ENCODE measurements at places on chromosomes 16 and 17.

GRCh38 chr16:82882982-82883835 is 256.4 kb downstream of the CDH13 start:
- no peak for DNase-seq

GRCh38 chr16:85204242-85205010 is 92.2 kb upstream of the CIBAR2 start:
- DNase-seq, result no peak

GRCh38 chr17:35726953-35727460 is 4.4 kb upstream of the RASL10B start:
- no peak for DNase-seq

- DNase-seq, result no peak
Measured at GRCh38 chr17:321386-321941, 31.1 kb downstream of the RPH3AL start.

DNA sequence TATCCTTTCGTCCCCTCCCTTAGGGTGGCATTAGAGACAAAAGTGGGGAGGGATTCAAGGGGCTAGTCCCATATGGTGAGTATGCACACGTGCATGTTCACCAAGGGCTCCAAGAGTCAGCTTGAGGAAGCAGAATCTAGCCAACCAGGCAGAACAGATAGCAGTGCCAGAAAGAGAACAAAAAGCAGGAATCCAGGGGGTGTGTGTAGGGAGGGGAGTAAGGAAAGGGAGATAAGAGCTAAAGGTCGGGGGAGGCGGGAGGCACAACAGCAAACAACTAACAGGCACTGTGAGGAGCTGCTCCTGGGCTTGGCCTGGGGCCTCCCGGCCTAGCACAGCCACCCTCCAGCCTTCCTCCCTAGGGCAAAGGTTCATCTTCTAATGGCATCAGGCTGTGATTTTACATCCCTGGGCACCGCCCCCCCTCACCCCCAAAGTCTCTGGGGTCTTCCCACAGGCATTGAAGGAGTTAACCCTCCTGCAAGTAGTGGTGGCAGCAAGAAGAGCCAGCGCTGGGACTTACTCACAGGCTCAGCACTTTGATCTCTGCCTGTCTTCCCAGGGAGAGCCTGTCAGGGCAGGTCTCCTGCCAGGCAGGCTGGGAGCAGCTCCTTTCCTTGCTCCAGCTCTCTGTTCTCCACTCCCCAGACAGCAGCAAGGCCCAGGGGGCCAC is 12.4 kb upstream of the SUPT4H1 start:
- DNase-seq, result no peak

DNA sequence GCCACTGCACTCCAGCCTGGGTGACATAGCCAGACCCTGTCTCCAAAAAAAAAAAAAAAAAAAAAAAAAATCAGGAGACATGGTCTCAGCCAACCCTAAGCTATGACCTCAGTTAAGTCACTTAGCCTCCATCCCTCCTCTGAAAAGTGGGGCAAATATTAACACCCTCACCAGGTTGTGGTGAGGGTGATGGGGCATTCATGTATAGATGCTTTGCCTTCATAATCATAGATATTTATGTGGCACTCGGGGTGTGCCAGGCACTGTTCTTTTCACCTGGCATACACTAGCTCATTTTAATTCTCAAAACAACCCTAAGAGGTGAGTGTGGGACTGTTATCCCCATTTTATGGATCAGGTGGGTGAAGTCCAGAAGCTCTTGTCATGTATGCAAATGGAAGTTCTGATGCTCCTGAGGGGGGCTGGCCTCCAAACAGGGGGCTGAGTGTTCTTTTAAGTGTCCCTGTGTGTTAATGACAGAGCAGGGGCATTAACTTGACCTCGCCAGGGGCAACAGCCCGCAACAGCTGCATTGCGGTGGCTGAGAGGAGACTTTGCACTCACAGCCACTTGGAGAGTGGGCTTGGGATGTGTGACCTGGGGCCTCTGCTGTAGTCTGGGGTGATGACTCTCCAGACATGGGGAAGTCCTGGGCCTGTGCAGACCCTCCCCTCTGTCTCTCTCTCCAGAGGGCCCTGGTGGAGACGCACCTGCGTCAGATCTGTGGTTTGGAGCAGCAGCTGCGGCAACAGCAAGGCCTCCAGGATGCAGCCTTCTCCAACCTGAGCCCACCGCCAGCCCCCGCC is 4.1 kb downstream of the TBKBP1 start:
- DNase-seq, result no peak

GRCh38 chr17:61863801-61864126 is 436 bp upstream of the BRIP1 start:
- no peak for DNase-seq

DNA sequence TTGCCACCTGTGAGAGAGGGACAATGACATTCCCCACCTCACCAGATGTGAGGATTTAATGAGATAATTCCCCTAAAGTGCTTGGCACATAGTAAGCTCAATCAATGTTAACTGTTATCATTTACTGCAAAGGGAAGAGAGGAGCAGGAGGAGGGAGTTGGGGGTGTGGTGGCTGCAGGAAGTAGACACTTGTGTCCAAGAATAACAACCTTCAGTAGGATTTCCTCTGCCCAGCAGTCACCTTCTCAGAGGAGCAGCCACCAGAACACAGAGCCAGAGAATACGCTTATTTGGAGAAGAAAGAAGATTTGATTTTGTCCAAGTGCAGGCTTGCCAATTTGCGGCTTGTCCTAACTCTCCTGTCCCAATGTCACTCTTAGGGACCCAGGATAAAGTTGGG is 10.2 kb downstream of the CBX4 start:
- DNase-seq, result no peak

GRCh38 chr17:67628580-67629013 is 89.1 kb upstream of the NOL11 start:
- no peak for DNase-seq

GRCh38 chr16:48862087-48862532 is 252.1 kb upstream of the N4BP1 start:
- no peak for DNase-seq

DNA sequence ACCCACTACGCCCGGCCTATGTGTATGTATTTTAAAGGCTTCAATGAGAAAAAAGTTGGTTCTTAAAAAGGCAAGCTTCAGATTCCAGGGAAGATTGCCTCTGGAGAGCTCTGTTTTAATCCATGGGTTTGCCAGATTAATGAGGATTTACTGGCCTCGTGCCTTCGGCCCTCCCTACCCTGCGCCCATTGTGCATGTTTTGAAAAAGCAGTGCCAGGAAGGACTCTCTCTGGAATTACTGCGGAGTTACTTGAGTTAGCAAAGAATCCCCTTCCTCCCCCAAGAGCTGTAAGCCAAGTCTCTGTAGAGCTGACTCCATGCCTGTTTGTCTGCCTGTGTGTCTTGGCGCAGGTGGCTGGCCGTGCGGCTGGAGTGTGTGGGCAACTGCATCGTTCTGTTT is 98.9 kb downstream of the ABCC6 start:
- DNase-seq, result no peak

GRCh38 chr17:42868338-42868737 is 17.3 kb downstream of the AOC3 start:
- no peak for DNase-seq

- no peak for DNase-seq
Measured at GRCh38 chr17:44327715-44328449, 3.3 kb upstream of the SLC25A39 start.

DNA sequence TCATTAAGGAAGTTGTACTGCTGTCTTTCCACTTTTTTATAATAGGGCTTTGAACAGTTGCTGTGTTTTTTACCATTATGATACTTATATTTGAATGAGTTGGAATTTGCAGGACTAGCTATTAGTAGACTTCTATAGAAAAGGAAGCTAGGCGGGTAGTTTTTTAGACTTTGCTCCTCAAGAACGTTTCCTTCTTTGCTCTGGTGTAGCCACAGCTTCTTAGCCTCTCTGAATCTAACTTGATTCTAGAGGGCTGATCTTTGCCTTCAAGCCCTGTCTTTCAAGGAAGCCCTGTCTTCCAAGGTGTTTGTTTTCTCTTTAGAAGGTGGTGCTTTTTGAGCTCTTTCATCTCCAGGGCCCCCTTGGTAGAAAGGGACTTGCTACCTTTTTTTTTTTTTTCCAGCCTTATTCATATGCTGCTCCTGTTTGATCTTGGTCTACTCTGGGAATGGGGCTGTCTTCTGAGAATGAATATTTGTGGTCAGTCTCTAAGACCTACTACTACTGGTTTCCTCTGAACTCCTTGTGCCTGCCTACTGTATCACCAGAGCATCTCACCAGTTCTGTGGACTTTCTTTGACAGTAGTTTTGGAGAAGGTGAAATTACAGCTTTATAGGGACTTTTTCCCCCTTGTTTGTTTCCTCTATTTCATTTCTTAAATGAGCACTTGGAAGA is 52.3 kb upstream of the RASL10B start:
- no peak for DNase-seq

GRCh38 chr17:68512960-68513474 is 787 bp downstream of the PRKAR1A start:
- DNase-seq, result no peak

- no peak for DNase-seq
Measured at GRCh38 chr16:87418644-87419043, 26.5 kb downstream of the MAP1LC3B start.

GRCh38 chr17:75010683-75011400 is 1.6 kb upstream of the MRPL58 start:
- DNase-seq, result no peak

- no peak for DNase-seq
Measured at GRCh38 chr16:3472878-3473595, 22.3 kb downstream of the C16orf90 start.

- no peak for DNase-seq
Measured at GRCh38 chr16:74094962-74095361, 201.7 kb upstream of the PSMD7 start.

GRCh38 chr16:57089406-57089805 is 3.0 kb upstream of the CPNE2 start:
- no peak for DNase-seq

DNA sequence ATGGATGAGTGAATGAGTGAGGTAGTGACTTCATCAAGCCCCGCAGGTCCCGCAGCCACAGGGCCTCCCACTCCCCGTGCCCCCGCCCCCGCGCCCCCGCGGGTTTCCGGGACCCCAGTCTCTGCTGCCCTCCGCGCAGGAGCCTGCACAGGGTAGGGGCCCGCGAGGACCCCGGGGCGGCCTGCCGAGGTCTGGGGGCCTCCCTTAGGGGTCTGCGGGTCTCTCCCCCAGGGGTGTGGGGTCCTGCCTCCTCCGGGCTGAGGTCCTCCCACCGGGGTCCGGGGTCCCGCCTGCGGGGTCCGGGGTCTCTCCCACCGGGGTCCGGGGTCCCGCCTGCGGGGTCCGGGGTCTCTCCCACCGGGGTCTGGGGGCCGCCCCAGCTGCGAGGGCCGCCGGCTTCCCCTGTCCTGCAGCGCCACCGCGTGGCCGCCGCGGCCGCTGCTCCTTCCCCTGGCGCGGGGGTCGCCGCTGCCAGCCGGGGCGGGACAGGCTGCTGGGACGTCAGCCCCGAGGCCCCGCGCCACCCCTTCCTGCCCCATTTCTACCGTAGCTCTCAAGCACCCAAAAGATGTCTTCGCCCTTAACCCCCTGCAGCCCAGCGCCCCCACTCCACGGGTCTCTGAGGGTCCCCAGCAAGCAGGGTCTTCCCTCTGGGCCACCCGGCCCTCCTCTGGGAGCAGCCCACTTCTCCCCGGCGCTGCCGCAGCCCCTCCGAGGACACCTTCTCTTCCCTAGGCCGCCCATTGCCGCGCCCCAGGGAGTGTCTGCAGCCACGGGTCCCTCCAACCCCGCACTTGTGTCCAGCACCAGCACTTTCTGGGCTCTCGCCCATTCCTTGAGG is 10.4 kb upstream of the CHMP6 start:
- no peak for DNase-seq

DNA sequence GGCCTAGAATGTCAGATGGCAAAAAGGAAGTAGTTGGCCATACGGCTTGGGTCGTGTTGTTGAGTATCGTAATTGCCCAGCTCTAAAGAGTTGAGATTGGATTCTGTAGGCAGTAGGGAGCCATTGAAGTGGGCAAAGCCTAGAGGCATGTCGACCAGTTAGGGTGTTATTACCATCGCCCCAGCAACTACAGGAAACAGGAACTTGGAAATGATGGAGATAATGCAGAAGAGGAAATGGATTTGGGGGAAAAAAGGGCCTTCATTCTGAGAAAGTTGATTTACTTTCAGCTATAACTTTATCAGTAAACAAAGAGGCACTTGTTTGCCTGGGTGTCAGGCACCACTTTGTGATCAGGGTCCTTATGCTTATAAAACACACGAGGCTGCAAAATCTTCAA is 52.6 kb downstream of the COX10 start:
- no peak for DNase-seq

DNA sequence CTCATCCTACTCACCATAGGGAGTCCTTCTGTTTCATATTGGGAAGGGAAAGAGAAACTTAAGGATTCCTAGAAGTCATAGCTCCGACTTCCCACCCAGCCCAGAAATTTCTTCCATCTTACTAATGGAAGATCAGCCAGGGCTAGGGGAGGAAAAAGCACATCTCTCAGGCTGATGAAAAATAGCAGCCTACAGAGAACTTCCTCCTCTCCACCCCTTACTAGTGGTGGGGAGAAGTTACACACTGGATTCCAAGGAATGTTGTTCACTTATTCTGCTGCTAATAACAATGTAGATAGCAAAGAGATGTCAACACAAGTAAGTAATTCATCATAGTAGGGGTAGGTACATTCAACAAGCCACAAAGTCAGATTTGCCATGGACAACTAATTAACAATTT is 94.4 kb downstream of the SPACA3 start:
- DNase-seq, result no peak

DNA sequence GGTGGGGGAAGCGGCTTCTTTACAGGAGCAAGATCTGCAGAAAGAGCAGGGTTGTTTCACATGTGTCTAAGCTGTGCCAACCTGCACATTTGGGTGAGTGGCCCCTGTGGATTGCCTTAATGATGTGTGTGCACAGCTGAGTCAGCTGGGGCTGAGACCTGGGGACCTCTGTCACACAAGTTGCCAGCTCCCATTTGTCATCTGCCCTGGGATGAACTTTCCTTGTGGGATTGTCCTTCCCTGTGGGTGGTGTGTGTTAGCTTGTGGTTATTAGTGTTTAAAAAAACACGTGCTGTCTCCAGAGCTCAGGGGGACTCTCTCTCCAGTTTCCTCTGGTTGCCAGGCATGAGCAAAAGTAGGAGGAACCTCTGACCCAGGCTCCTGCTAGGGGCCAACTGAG is 400.5 kb upstream of the CCL2 start:
- DNase-seq, result no peak

DNA sequence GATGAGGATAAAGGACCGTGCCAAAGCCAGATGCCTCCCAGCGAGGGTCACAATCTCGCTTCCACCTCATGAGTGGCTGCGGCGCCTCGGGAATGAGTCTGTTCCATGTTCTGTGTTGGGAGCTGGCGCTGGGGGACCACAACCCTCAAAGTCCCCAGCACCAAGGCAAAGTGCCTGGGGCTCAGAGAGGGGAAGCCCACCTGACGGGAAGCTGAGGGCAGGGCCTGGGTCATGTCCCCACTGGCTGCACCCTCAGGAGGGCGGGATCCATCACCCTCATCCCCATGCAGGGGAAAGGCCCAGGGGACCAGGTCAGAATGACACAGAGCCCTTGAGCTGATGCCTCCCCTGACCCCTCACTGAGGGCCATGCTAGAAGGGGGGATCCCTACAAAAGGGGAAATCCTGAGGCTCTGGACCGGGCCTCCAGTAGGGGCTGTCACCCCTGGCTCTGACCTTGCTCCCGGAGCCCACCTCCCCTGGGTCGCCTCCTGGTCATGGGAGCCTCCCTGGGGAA is 151.3 kb upstream of the PLCG2 start:
- DNase-seq, result no peak
